ENCODE measurements at places on chromosomes 3 and 15.

- DNase-seq, result no peak
These were observed 106.0 kb upstream of the LINGO1 start for GRCh38 chr15:77738441-77739302.

DNA sequence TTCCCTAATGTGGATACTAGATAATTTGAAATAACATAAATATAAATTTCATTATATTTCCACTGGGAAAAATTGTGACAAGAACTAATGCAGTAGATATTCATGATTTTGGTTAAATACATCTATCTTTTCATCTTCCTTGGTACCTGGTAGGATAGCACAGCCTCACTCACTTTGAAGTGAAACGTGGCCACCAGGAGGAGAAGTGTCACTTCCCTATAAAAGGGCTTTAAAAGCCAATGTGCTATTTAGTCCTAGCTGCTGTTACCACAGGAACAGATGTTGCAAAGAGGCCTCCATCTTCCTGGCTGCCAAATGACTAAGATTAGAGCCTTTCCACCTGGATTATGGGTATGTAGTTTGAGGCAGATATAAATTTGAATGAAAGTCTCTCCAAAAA, 140.0 kb downstream of the PLOD2 start:
- DNase-seq, result no peak

DNA sequence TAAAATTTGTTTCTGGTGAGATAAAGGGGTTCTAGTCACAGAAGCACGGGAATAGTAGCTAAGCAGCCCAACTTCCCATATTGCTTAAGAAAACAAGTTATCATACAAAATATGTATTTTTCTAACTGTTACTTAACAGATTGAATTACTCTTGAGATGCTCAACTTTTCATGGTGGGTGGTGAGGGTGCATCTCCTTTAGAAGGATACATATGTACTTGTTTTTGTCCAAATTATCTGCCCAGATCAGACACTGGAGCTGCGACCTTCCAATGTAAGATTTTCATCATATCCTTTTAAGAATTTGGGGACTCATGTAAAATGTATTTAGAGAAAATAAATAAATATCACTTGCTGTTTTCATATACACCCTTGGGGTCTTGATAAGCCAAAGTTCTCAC, 252.2 kb upstream of the SOX2 start:
- DNase-seq, result no peak

DNA sequence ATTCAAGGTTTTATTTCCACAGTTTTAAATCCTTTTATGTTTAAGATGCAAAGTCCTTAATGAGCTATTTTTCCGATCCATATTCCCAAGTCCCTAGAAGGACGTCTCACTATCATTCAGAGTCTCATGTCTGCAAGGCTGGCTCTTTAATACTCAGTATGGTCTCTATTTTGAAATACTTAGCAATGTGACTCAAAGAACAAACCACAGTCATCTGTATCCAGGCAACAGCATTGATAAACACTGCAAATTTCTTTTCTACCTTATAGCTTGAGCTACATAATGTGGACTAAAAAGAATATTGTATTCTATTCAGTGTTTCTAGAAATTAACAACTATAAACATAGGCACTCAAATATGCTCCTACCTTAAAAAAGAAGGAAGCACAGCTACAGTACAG, 588.3 kb upstream of the NAALADL2 start:
- no peak for DNase-seq

GRCh38 chr3:67691926-67692325, 37.5 kb upstream of the SUCLG2 start:
- no peak for DNase-seq

DNA sequence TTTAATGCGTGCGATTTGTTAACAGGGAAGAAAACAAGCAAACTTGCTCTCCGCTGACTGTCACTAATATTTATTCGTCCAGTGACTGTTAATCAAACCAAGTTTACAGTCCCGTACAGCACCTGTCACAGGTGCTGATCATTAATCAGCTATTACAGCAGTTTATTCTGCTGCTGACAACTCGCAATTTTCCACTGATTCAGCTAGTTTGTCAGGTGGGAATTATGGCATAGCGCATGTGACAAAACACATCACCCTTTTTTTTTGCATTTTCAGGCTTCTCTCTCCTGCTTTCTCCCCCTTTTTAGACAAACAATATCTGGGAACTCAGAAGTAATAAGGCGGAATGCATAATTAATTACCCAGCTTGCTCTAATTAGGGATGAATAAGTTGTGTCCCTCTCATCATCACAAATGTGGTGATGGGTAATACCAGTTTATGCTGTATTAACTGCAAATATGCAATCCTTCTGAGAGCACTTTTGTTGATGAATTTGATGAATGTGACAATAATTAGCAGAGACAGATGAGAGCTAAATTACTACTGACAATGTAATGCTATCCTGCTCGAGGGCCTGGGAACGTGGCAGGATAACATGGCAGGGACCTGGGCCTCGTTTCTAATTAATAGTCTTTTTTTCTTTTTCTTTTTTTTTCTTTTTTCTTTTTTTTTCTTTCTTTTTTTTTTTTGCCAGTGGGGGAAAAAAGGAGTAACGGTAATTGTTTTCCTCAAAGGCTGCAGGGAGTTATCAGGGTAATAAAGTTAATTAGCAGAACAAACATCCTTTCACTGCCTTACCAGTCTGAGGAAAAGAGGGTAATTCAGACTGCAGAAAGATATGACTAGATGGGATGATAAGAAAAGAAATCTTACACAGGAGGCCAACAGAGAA, 150.3 kb upstream of the SOX2 start:
- DNase-seq, result no peak

- no peak for DNase-seq
These were observed 92.0 kb upstream of the RNU6-1 start for GRCh38 chr15:67931861-67932260.
